ENCODE measurements at places on chromosomes 3 and 15.

DNA sequence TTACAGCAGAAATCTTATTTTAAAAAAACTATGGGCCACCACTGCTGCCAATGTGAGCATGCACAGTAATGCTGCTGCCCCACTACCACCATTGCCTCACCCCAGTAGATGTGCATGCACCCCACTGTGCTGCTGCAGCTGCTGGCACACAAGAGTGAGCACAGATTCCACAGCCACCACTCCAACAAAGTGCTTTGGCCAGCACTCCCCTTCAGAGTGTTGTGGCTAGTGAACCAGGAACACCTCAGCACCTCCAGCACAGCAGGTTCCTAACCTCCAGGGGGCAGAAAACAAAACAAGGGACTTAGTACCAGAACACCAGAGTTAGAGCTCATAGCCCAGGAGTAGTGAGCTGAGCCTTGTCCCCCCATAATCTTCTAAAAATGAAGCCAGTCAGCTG, 629.6 kb downstream of the PYDC2 start:
- DNase-seq: no peak

DNA sequence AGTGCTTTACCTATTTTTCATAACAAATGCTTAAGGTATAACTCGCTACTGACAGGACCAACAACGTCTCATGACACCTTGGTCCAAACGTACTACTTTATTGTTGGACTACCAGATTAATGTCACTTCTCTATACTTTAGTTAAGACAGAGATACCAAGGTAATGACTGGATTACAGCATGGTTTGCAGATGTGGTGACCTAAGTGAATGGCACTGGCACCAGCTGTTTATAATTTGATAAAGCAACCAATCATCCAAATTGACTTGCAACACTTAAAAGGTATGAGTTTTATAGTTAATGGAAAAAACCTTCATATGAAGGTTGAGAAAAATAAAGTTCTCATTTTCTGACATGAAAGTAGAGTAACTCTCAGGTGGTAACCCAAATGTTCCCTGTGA, 209.0 kb downstream of the NEK10 start:
- DNase-seq: no peak

GRCh38 chr3:188712248-188712924, 459.4 kb upstream of the TPRG1 start:
- no peak for DNase-seq

DNA sequence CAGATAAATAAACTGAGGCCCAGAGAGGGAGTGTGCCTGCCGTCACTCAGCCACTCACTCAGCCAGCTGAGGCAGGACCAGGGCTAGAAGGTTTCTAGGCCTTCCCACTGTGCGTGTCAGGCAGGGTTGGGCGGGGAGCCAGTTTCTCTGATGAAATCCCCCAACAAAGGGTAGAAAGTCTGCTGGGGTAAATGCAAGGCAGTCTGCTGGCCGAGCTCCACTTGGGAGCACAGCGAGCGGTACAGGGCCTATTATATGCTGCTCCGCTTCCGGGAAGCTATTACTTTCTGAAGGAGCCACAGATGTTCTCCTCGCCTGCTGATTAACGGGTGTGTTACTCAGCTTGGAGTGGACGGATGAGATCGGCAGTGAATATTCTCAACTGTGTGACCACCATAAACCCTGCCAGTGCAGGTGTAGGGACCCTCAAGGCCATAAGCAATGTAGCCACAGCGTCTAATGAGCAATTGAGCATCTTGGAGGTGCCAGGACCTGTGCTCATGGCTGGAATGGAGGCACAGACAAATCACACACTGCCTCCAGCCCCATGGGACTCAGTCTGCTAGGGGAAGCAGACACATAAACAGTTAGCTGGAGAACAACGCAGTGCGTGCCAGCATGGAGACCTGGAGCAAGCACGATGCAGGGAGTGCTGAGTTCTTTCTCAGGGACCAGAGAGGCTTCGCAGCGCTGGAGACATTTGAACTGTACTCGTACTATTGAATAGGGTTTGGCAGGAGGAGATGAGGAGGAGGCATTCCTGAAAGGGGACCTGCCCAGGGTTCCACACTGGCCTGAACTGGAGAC, 42.1 kb downstream of the CORO2B start:
- DNase-seq: no peak

DNA sequence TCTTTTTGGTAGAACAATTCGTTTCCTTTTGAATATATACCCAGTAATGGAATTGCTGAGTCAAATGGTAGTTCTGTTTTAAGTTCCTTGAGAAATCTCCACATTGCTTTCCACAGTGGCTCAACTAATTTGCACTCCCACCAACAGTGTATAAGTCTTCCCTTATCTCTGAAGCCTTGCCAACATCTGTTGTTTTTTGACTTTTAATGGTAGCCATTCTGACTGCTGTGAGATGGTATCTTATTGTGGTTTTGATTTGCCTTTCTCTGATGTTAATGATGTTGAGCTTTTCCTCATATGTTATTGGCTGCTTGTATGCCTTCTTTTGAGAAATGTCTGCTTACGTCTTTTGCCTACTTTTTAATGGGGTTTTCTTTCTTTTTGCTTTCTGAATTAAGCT, 270.6 kb upstream of the MEIS2 start:
- no peak for DNase-seq

DNA sequence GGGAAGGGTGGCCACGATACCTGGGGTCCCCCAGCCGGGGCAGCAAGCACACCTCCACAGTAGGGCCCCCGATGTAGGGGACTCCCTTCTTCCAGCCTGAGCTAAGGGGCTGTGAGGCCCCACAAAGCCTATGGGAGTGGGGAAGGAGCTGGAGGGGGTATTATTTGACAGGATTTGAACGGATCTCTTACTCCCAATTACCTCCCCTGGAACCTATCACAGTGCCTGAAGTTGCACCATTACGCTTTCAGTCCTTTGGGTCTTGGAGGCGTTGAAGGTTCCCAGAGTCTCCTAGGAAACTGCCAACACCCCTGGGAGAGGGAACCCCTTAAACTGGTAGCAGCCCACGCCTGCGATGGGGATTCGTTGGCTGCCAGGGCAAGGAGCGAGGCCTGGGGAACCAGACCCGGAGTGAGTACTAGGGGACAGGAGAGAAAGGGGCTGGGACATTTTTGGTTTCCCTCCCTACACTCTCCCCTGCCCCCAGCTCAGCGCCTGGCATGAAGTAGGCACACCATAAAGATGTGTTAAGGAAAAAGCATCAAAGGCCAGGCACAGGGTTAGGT, 409 bp upstream of the LHFPL4 start:
- DNase-seq: no peak

- no peak for DNase-seq
These were observed 155.6 kb upstream of the TSC22D2 start for GRCh38 chr3:150252462-150252861.

DNA sequence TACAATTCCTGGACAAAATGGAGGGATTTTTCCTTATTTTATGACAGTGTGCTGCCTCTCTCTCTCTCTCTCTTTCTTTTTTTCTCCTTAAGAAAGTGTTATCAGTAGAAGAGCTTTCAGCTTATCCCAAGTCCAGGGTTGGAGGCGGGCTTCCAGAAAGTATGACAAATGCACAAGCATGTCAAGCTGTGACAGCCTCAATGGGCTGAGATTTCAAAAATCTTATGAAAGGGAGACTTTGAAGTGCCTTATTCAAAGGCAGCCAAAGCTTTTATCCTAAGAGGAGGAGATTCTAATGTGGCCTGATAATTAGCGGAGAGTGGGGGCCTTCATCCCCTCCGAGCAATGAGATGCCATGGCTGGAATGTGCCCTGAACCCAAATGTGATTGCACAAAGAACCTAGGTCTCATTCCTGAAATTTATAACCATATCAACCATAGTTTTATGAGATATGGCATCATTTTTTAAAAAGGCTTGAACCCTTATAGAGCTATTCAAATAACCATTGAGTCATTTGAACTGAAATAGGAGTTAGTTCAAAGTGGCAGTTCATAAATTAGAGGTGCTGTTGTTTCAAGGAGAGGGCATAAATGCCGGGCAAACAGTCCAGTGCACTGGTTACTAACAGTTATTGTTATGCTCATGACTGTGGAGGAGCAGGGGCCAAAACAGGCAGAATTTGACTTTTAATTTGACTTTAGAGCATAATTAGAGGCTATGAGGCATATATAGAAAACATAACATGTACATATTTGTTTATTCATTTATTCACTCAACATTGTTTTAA, 261.6 kb upstream of the THRB start:
- no peak for DNase-seq

Data from left renal pelvis (tissue), 4 donors.